Right renal pelvis (tissue), 4 donors: ENCODE measurements at places on chromosomes 2 and 18. TPM values are rescaled to one million over a fixed set of nuclear protein-coding genes. Genes with fewer than 3 reads are reported as not detected.

The CGREF1 gene
- polyA plus RNA-seq = 7.2 TPM

The SERPINB3 gene
- polyA plus RNA-seq = 0.17 TPM

The ALPP gene
- polyA plus RNA-seq = not detected

The GRB14 gene
- polyA plus RNA-seq = 48.2 TPM

The IL36B gene
- polyA plus RNA-seq = not detected

The EPAS1 gene
- 50.4 TPM for polyA plus RNA-seq

The HOXD13 gene
- polyA plus RNA-seq = 0.41 TPM

The C1QL2 gene
- polyA plus RNA-seq = not detected

The SATB2 gene
- polyA plus RNA-seq = 18.4 TPM

The ACTG2 gene
- 0.80 TPM for polyA plus RNA-seq

The KLHL14 gene
- polyA plus RNA-seq = 29.9 TPM

The ABCG8 gene
- 1.1 TPM for polyA plus RNA-seq

The LYG1 gene
- 3.2 TPM for polyA plus RNA-seq

The NGEF gene
- 2.5 TPM for polyA plus RNA-seq
